ENCODE measurements at places on chromosomes 7 and 10.

DNA sequence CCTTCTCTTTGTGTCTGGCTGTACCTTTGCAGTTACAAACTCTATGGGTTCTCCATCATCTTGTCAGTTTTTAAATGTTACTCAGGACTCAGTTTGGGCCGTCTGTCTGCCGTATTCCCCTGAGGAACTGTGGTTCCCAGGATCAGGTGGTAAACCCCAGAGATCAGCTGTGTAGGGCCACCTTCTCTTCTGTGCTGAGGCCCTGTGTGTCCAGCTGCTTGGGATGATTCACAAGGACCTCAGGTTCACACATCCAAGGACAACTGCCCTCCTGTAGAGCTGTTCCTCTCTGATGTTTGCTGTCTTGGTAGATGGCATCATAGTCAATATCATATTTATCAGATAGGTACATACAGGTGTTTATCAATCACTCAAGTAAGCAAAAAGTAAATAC lies 24.5 kb downstream of the CUL1 start:
- DNase-seq, result no peak

GRCh38 chr10:12709521-12709963 lies 292.0 kb downstream of the CCDC3 start:
- DNase-seq, result no peak

GRCh38 chr10:128130051-128130450 lies 3.8 kb upstream of the MKI67 start:
- DNase-seq, result no peak

DNA sequence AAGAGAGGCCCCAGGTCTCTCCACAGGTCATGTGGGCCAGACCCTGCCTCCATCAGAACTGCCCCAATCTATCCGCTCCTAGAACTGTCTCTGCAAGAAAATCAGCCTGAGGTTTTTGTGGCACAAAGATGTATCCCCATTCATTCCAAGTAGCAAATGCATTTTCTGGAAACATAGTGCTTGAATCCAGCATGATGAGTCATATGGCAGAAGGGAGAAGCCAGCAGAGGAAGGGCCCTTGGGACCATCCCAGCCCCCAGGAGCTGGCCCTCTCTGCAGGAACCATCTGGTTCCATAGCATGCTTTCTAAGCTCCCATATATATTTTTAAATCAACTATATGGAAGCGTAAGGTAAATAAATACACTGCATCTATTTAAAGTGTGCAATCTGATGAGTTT lies 563.2 kb downstream of the GALNT17 start:
- no peak for DNase-seq

GRCh38 chr10:104122225-104123107 lies 495 bp downstream of the SFR1 start:
- no peak for DNase-seq
